Esophagus squamous epithelium (tissue), 5 donors: ENCODE measurements at places on chromosomes 4 and X.

DNA sequence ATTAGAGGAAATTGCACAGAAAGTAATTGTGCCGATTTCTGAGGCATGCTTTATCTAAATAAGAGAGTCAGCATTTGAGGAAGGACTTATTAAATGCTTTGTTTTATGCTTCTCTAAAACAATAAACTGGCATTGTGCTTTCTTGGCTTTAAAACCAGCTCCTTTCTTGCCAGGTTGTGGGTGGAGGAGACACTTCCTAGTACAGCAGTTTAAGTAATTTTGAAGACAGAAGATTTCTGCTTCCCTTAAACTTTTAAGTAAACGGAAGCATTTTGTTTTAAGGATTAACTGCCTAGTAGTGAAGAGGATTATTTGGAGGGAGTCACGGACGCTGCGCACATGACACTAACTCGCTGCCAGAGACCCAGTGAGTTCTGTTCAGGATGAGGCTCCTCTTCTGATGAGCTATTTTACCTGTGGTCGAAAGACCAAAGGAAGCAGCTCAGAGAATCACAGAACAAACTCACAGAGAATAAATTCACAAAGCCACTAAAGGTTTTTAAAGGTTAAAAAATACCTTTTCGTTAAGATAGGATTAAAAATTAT is 169.5 kb downstream of the TLL1 start:
- no peak for DNase-seq

- no peak for DNase-seq
Observed at GRCh38 chr4:75490155-75490554, 24.0 kb downstream of the RCHY1 start.

DNA sequence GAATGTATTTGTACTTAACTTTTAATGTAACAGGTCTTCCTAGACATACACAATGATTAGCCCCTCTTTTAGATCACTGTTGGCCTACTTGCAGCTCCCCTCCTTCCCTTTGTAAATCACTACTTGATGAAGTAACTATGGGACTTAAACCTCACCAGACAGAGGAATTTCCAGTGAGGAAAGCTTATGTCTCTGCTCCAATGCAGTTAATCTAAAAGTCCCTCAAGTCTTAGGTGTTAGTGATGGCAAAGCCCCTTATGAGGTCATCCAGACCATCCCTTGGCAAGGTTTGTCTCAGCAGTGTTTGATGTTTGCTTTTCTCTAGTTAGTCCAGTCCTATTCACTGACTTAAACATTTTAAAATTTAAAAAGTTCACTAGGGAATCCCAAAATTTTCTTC is 877.3 kb upstream of the INTU start:
- DNase-seq: no peak

DNA sequence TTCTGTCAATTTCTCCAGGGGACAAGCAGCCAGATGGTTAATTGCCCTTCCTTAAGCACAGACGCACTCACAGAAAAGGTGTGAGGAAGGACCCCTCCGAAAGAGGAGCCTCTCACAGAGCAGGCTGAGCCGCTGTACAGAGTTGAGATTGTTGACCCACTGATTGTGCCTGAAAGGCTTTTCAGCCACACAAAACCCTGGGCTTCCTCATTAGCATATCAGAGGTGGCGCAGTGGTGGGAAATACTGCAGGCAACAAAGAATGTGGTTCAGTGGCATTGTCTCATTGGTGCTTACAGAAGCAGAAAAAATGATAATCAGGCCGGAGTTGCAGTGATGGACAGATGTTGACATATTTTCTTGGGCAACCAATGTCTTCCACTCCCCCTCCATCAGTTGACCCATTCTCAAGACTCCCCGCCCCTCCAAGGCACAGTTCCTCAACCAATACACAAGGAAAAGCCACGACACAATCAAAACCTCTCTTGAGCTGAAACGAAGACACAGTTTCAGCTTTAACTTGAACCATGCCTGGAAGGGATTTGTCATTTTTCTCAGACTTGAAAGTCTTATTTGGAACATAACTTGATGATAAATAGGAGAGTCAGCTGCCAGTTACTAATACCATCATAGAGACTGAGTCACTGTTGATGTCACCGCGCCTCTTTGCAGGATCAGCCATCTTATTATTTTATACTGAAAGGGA is 53.1 kb downstream of the ATXN3L start:
- no peak for DNase-seq

DNA sequence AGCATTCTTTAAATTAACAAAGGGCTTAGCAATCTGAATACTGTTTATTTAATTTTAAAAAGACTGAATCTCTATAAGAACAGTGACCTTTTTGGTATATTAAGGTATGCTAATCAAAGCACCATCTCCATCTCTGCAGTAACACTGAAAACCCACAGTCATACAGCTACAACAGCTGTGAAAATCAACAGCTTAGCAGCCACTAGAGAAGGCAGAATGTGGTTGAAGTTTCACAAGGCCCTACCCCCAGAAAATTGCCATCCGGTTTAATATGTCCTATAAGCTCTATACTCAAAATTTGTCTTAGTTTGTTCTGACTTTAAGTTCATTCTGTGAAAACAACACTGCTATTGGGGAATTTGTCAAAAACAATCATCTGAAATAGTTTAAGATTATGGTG is 128.7 kb downstream of the OPHN1 start:
- DNase-seq: no peak

- no peak for DNase-seq
Observed at GRCh38 chr4:95165926-95166524, 382.7 kb downstream of the UNC5C start.

GRCh38 chr4:112523764-112524505 is 8.0 kb upstream of the NEUROG2 start:
- no peak for DNase-seq

- DNase-seq: no peak
Observed at GRCh38 chrX:72492499-72492898, 80.1 kb downstream of the HDAC8 start.

- DNase-seq: no peak
Observed at GRCh38 chr4:185211035-185211434, 1.6 kb downstream of the SNX25 start.

GRCh38 chr4:24867251-24867650 is 45.6 kb downstream of the CCDC149 start:
- no peak for DNase-seq

GRCh38 chr4:119728692-119729593 is 100.3 kb upstream of the PDE5A start:
- DNase-seq: no peak

DNA sequence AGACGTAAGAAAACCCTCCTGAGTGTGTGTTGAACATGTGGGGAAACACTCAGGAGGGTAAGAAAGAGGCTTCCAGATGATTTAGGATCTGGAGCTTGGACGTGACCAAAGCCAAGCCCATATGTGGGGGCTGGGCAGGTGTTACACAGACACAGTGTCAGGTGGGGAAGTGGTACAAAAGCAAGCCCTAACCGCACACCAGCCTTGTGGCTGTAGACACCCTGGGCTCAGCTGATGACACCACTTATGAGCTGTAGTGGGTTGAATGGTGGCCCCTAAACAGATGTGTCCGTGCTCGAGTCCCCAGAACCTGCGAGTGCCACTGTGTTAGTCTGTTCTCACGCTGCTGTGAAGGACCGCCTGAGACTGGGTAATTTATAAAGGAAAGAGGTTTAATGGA is 25.0 kb upstream of the NSG1 start:
- DNase-seq: no peak

DNA sequence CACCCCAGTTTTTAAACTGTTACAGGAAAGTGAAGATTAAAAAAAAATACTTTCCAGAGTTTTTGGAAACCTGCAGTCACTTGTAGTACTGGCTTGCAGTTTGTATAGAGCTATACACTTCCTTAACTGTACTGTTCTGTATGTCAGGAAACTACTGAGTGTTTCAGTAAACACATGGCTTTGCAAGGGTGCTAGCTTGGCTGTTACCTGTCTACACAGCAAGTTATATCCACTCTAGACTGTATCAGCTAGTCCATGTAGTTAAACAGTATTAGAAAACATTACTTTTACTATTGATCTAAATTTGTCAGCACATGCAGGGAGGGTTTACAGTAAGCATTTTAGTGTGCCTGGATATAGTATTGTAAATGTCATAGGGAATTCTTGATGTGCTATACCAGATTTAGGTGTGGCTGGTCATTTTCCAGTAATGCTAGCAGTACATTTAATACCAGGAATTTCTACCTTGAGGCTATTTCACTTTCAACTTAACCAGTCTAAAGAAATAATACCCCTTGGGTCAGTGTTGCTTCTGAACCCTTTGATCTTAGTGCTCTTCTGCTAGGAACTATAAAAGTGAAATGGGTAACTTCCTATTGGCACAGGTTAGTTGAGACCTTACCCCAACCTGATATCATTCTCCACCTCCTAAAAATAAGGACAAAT is 192.3 kb upstream of the ANKRD50 start:
- no peak for DNase-seq

GRCh38 chr4:185039508-185040273 is 21.4 kb downstream of the HELT start:
- no peak for DNase-seq

DNA sequence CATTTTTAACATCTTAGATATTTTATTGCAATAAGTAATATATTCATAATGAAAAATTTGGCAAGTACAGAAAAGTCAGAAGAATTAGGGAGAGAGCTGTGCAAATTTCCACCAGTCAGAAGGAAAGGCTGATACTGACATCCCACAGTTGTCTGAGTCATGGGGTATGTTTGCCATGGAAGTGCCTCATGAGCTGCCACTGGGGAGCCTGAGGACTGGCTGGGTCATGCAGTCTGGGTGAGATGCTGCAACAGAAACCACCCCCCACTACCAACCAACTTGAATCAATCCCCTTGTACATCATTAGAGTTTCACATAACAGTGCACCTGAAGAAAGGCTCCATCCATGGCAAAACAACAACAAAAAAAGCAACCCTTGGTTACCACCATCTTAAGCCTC is 45.2 kb upstream of the ENPP6 start:
- DNase-seq: no peak

- DNase-seq: no peak
Observed at GRCh38 chr4:175935016-175935661, 123.1 kb upstream of the GPM6A start.

DNA sequence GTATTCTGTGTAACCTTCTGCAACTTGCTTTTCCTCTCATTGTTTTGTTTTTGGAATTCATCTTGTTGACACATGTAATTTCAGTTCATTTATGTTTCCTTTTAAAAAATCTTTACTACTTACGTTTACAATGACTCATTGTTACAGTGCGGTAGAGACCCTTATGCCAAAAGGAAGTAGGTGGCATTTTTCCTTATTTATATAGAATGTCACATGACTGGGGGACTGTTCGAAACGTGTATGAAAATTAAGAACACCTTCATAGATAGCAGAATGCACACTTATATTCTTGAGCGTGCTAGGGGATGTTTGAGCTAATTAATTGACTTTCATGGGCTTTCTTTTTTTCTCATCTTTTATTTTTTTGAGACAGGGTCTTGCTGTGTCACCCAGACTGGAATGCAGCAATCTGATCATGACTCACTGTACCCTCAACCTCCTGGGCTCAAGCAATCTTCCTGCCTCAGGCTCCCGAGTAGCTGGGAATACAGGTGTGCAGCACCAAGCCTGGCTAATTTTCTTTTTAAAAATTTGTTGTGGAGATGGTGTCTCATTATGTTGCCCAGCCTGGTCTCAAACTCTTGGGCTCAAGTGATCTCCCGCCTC is 7.3 kb downstream of the REPS2 start:
- no peak for DNase-seq

GRCh38 chr4:40515398-40516293 is 114.0 kb downstream of the RBM47 start:
- DNase-seq: no peak

- DNase-seq: no peak
Observed at GRCh38 chr4:113328514-113328913, 279.1 kb downstream of the ANK2 start.

DNA sequence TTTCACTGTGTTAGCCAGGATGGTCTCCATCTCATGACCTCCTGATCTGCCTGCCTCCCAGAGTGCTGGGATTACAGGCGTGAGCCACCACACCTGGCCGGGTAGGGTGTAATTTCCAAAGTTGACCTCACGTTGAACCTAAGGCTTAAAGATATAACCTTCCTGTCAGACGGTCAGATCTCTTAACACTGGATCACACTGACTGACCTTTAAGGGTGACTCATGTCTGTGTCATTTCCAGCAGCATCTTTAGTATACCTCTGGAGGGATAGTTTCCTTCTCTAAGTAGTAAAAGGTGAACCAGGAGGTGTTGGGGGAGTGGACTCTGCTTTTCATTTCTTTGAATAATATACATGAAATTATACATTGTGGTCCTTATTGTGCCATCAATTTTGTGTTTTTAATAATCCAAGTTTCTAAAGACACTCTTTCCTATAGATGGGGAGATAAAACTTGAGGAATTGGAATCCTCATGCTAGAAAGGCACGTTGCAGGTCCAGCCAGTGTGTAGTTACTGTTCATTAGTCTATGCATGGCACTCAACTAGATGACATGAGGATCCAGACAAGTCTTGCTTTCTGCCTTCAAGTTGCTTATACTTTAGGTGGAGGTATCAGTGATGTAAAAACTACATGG is 45.7 kb downstream of the ARHGAP10 start:
- DNase-seq: no peak

DNA sequence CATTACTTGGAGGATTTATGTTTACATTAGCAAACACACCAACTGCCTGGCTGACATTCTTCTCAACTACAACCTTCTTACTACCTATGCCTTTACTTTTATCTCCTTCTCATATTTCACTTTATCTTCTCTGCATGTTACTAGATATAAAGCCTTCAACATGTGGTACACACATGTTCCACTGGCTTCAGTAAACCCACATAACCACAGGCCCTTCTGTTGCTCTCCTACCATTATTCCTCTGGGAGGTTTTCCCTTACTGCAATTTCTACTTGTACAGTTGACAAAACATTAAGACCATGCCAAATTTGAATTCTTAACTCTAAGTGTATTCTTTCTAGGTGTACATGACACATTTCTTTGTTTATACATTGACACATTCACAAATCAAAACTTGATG is 133.1 kb downstream of the ARAP2 start:
- DNase-seq: no peak

DNA sequence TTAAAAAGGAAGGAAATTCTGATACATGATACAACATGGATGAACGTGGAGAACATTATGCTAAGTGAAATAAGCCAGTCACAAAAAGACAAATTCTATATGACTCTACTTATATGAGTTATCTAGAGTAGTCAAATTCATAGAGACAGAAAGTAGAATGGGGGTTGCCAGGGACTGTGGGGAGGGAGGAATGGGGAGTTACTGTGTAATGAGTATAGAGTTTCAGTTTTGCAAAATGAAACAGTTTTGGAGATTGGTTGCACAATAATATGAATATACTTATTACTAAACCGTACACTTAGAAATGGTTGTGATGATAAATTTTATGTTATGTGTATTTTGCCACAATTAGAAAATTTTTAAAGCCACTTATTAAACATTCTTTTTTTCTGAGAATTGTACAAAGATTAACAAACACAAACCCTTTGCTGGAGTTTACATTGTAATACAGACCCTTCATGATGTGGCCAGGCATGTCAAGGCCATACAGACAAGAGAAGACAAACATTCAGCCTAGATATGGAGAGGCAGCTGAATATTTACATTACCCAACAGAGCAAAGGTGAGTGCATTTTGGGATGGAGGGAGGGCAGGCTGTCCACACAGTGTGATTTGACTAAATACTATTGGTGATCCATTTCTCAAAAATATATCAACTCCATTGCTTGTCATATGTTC is 21.2 kb upstream of the GPC3 start:
- no peak for DNase-seq

- DNase-seq: no peak
Observed at GRCh38 chr4:105551965-105552746, at the start of gene ARHGEF38. ARHGEF38 (plus strand) TSS chr4:105552620; CDS start chr4:105552766, 146 bp downstream.

GRCh38 chr4:169335331-169335730 is 64.6 kb upstream of the SH3RF1 start:
- no peak for DNase-seq

GRCh38 chrX:39851745-39852455 is 245.9 kb downstream of the BCOR start:
- no peak for DNase-seq

- no peak for DNase-seq
Observed at GRCh38 chr4:28254003-28254402, 1393.4 kb downstream of the STIM2 start.
